Astrocyte of the hippocampus (primary cell): ENCODE measurements at places on chromosomes 3 and 15.
A peak's percentile ranks its signal among the peaks of the same experiment; 100 is the strongest.

DNA sequence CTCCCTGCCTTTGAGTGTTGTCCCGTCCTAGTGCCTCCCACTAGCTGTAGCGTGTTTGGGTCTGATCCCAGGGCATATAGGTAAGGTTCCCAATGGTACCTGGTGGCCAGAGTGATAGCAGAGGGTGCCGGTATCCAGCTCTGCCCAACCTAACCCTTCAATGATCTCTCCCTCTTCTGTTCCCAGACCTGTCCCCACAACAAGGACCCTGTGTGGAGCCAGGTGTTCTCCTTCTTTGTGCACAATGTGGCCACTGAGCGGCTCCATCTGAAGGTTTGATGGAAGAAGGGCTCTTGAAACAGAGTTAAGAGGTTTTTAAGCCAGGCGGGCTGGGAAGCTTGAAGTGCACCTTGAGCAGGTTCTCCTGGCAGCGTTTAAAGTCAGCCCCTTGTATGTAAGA is 35.5 kb downstream of the ESYT3 start:
- DNase-seq, result no peak

GRCh38 chr3:132236701-132237651 is 80.2 kb upstream of the ACP3 start:
- DNase-seq, result no peak

DNA sequence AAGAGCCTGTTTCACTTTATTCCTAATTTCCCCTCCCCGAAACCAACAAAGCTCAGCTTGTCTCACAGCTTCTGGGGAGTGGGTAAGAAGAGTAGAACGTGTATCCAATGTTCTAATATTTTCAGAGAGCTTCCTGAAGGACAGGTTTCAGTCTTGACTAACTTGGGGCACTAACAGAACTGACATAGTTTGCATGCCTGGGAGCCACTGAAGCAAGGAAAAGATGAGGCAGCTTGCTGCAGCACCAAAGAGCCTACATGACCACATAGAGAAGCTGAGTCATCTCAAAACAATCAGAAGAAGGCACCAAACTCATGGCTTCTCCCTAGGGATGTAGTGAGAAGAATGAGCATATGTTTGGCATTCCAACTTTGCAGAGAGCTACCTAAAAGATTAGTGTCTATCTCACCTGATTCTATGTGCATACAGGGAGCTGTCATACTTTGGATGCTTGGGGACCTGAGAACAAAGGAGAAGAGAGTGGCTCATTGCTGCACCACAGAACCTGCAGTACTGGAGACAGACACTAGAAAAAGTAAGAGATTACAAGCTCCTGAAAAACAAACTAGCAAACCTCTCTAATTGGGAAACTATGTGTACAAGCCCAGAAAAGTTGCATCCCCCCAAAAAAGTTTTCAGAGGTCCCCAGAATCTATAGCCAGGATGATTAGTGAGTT is 86.9 kb downstream of the DCLK3 start:
- peak; percentile 88 for DNase-seq

GRCh38 chr3:11128682-11129632 is 25.3 kb upstream of the HRH1 start:
- no peak for DNase-seq

DNA sequence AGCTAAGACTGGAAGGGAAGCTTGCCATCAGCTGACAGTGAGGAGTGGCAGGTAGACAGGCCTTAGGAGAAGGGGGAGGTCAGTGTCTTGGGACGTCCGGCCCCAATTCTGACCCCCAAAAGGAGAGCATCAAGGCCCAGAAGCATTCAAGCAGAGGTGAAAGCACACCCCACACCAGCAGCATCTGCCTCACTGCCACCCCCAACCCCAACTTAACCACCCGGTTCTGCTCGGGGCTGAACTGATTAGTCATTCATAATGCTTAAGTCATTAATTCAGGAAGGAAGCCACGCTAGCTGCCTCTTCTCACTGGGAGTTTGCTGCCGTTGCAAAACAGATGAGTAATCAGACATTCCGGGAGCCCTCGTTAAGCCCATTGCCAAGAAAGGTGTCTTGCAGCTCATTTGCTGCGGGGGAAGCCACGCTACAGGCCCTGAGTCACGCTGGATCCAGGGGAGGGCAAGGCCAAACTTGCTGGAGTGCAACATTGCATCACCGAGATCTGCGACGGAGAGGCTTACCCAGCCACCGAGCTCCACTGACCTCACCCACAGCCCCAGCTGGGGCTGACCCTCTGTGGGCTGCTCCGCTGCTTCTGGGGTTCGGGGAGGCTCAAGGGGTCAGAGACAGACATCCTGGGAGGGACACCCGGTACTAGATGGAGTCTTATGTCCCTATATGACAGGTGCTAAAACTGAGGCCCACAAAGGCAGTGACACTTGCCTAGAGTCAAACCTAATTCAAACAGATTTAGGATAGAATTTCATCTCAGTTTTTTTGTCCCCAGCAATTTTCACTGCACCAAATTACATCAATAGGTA is 46.4 kb upstream of the HES1 start:
- DNase-seq, result peak; percentile 98

DNA sequence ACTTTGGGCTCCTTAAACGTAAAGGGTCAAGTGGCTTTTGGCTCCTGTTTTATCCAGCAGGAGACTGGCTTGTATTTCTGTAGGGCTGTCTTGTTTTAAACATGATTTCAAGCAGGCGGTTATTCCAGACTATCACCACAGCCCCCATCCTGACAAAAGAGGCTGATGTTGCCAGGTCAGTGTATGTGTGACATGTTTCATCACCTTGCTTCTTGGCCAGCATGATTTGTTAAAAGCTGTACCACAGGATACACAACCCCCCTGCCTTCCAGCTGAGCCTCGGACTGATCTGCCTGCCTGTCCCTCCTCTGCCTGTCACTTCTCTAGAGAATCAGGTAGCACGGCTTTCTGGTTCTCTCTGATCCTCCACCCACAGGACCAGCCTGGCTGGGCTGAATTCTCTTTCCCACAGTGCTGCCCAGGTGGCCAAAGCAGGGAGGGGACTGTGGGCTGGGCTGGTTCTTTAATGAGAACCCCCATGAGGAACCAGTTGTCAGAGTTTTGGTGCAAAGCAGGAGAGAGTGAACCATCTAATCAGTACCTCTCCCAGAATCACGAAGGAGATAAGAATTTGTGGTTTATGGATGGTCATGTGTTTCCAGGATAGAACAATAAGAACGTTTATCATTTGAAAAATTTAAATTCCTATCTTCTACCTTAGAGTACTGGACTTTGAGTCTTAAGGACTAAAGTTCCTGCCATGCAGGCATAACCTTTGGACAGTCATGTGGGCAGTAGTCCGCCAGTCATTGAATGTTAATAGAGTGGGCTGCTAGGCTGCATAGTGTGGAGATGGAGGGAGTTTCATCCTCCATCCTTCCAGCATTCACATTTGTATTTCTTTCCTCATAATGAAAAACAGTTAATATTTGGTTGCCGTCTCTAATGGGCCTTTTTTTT is 8.8 kb downstream of the ABHD6 start:
- no peak for DNase-seq

- DNase-seq, result peak; percentile 60
Measured at GRCh38 chr3:151085889-151086483, 522 bp downstream of the MED12L start.

DNA sequence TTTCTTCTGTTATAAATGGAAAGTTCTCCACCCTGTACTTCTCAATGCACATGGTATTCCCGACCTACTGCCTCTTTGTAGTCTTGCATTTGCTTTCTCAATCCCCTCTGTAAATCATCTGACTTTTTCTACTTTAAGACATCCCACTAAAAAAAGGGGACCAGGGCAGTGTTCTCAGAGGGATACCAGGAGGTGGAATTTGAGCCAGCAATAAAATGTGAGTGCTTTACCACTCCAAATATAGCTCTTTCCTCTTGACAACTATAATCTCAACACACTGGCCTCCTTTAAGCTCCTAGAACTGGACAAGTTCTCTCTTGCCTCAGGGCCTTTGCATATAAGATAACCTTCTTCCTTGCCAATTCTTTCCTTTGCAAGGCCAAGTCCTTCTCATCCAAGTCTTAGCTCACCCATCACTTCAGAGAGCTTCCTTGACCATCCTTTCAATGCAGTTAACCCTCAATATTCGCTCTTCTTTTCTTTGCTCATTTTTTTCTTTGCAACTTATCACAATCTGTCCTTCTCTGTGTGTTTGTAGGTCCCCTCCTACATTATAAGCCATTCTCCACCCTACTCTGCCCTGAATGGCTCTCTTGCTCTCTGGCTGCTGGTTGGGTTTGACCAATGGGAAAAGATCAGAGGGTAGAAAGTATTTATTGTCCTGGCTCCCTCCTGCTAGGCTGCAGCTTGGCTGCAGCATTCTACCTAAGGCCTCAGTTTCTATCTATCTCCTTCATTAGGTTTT is 93.4 kb downstream of the PRICKLE2 start:
- DNase-seq, result no peak
